Caudate nucleus (tissue), 63 donors: ENCODE measurements at places on chromosomes 11 and 22.
A peak's percentile ranks its signal among the peaks of the same experiment; 100 is the strongest.

DNA sequence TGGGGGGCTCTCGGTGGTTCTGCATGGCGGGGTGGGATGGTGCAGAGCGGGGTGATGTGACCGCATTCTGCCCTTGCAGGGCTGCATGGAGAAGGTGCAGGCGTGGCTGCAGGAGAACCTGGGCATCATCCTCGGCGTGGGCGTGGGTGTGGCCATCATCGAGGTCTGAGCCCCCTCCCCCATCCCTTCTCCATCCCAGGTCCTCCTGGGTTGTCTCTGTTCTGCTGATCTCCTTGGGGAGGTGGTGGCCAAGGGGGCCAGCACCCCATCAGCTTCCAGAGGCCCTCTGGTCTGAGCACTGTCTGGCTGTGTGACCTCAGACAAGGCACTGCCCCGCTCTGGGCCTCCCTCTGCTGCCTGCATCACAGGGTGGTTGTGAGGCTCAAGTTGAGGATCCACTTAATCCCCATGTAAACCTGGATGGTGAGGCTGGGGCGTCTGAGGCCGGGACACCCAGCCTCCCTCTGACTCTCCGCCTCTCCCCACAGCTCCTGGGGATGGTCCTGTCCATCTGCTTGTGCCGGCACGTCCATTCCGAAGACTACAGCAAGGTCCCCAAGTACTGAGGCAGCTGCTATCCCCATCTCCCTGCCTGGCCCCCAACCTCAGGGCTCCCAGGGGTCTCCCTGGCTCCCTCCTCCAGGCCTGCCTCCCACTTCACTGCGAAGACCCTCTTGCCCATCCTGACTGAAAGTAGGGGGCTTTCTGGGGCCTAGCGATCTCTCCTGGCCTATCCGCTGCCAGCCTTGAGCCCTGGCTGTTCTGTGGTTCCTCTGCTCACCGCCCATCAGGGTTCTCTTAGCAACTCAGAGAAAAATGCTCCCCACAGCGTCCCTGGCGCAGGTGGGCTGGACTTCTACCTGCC lies 53.3 kb downstream of the CD82 start:
- no peak for DNase-seq

DNA sequence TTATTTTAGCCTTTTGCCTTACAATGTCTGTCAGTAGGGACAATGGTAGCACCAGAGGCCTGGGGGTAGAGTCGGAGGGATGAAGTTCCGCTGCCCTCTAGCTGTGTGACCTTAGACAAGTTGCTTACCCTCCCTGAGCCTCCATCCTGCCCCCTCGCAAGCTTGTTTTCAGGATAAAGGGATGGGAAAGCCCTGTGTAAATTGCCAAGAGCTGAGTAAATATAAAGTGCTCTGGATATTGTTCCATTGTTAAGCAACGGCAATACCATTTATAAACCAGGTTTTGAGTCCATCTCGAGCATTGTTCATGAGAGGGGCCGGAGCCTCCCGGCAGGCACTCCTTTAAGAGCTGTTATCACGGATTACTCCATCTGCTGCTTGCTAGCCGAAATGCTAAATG lies 72.9 kb downstream of the ZBTB16 start:
- DNase-seq, result no peak

GRCh38 chr11:10305964-10306918 lies 1.4 kb downstream of the ADM start:
- no peak for DNase-seq

DNA sequence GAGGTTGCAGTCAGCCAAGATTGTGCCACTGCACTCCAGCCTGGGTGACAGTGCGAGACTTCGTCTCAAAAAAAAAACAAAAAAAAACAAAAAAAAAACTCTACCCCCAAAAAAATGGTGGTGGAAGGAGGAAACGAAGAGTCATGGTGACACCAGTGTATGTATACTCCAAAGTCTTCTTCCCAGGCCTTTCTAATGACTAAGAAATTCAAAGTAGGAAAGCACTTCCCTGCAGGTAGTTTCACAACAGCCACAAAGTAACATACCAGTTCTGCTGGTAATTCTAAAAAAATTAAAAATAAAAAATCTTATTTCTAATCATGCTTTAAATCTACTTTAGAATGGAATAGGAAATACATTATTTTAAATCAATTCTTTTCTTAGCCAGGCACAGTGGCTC lies 72.6 kb downstream of the DENND5A start:
- no peak for DNase-seq

GRCh38 chr11:88174709-88175568 lies at the start of gene RAB38:
RAB38 (minus strand) TSS chr11:88175443; CDS start chr11:88175384, 59 bp downstream.
- no peak for DNase-seq

DNA sequence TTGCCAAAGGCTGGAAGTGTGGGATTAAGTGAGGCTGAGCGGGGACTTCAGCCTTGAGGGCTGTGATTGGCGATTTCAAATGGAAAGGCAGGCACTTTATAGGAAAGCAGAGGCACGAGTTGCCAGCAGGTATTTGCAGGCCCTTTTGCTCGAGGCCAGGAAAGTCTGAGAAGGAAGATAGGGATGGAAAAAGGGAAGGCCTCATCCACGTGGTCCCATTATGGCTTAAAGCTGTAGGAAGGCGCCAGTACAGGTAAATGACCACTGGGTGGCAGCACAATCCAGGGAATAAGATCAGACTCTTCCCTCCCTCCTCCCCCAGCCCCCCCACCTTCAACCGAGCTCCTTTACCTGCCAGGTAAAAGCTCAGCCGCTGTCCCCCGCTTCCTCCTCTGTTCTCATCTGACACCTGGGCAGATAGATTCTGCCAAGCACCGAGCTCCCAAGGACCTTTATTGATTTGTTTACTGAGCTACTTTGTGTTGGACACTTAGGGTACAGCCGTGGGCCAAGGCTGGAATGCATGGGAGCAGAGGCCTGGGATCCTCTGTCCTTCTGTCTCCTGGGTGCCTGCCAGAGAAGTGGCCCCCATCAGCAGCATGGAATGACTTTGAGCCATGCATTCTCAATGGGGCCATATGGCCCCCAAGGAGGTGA lies 7.5 kb downstream of the P2RX3 start:
- DNase-seq, result peak; percentile 40

GRCh38 chr22:36067235-36067558 lies 38.6 kb upstream of the RBFOX2 start:
- DNase-seq, result no peak

DNA sequence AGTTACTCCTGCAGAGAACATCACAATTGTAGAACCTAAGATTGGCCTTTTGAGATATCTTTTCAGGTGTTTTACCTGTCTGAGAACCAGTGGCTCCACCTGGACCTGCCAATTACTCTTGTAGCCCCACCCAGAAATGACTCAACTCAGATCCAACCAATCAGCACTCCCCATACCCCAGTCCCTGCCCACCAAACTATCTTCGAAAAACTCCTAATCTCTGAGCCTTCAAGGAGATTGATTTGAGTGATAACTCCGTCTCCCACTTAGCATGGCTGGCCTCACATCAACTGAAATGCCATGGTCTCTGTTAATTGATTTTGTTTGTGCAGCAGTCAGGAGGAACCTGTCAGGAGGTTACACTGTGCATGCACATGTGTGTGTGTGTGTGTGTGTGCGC lies 103.6 kb downstream of the MTNR1B start:
- DNase-seq, result no peak

DNA sequence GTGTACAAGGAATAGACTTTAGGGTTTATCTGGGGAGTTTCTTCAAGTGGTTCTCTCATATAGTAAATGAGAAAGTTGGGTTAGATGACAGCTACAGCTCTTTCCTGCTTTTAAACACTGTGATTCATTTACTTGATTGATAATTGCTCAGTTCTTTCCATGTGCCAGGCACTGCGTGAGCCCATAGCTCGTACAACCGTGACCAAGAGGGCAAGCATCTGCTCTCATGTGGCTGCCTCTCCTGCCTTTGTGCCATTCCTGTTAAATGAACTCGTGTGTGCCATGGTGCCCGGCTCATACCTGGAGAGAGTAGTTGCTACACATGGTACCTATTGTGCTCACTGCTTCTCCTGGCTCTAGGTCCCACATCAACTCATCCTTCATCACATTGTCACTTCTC lies 206.3 kb downstream of the SNX19 start:
- no peak for DNase-seq

DNA sequence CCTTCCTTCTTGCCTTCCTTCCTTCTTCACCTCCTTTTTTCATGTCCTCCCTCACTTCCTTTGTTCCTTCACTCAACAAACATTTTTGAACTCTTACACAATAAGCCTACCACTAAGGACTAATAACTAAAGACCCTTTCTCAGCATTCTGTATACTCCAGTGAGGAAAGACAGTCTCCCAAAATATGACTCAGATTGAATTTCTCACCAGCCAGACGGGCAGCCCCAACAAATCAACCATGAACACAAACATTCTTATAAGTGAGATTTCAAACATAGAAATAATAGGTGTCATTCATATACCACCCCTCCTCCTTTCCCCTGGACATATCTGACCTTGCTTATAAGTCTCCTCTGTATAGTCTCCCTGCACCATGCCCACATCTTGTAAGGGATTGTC lies 1079.7 kb downstream of the OPCML start:
- no peak for DNase-seq

- DNase-seq, result no peak
These were observed 15.4 kb downstream of the OR52K2 start for GRCh38 chr11:4464216-4465159.

- no peak for DNase-seq
These were observed 76.1 kb downstream of the SERGEF start for GRCh38 chr11:17936790-17937189.
